Fibroblast of skin of abdomen (primary cell): ENCODE measurements at places on chromosomes 13 and 19.

DNA sequence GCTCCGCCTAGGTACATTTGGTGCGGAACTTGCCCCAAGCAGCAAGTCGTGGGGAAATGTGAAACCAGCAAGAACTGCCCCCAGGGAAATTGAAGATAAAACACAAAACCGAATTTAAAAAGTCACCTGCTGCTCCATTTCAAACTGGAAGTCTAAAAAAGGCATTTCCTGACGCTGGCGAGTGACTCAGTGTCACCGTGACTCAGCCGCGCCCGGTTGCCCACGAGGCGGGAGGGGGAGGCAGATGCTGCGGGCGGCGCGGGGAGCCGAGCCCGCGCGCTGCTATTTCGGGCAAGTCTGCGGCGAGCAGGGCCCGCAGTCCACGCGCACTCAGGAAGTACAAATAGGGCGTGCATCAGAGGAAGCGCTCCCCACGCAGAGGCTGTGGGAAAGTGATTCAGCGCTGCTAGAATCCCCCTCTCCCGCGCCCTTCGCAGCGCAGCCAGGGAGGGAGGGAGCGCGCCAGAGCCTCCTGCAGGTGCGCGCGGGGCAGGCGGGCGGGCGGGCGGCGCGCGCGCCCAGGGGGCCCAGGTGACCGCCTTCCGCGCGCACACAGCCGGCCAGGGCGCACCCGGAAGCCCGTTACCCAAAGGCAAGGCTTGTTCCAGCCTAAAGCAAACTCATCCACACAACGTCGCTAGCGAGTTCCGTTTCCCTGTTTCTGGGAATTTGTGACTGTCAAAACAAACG is 168.8 kb downstream of the COL4A1 start:
- peak; percentile 65 for DNase-seq

DNA sequence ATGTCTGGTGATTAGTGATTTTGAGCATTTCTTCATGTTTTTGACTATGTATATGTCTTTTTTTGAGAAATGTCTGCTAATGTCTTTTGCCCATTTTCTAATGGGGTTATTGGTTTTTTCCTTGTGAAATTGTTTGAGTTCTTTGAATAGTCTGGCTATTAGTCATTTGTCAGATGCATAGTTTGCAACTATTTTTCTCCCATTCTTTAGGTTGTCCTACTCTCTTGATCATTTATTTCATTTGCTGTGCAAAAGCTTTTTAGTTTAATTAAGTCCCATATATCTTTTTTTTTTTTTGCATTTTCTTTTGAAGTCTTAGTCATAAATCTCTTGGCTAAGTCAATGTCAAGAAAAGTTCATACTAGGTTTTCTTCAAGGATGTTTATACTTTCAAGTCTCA is 449.8 kb downstream of the DACH1 start:
- peak; percentile 48 for DNase-seq

GRCh38 chr19:12769689-12770088 is 5.7 kb downstream of the HOOK2 start:
- no peak for DNase-seq

DNA sequence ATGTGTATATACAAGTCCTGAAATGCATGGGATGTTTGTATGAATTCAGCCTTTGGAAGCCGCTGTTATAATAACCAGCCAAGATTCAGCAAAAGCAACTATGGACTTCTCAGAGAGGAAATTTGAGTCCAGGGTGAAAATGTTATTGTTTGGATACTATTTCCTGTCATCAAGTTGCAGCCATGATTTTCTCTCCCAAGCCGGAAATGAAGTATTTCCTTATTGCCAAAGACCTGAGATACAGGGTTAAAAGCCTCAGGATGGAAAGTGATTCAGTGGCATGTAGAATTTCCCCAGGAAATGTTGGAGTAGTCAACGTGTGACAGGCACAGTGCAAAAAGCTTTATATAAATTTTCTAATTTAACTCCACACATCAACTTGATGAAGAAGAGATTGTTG is 133.9 kb downstream of the IRS2 start:
- DNase-seq, result no peak

- peak; percentile 64 for DNase-seq
Measured at GRCh38 chr19:49391581-49392399, 3.7 kb downstream of the KASH5 start.

DNA sequence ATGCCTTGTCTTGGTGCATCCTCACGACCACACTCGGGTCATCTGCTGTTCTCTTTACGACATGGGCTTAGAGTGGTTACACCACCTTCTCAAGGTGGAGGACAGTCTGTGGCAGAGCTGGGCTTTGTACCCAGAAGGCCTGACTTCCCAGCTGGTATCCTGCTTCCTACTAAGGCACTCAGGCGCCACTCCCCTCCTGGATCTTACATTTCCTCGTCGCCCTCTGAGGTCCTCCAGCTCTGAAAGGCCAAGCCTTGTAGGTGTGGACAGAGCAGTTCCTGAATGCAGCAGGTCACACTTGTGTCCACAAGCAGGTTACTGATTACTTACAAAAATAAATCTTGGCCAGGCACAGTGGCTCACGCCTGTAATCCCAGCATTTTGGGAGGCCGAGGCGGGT is 11.9 kb downstream of the SYCE2 start:
- no peak for DNase-seq

DNA sequence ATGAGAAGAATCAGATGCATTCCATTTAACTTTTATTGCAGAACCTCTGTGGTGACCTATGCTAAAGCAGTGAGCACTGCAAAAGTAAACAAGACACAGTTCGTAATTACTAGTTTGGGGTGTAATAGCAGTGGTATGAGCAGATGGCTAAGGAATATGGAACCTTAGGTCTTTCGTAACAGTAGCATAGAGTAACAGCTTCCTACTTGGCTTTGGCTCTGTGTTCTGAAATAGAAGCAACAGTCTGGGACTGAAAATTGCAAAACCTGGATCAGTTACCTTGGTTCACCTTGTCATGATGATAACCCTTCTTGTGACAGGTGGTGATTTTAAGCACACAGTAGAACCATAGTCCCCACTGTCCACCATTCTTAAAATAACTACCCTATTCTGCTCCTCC is 303.4 kb downstream of the GPC6 start:
- DNase-seq, result no peak
